ENCODE measurements at places on chromosomes 11 and 22.

- no peak for DNase-seq
Measured at GRCh38 chr11:62273284-62273683, 3.3 kb downstream of the SCGB2A2 start.

DNA sequence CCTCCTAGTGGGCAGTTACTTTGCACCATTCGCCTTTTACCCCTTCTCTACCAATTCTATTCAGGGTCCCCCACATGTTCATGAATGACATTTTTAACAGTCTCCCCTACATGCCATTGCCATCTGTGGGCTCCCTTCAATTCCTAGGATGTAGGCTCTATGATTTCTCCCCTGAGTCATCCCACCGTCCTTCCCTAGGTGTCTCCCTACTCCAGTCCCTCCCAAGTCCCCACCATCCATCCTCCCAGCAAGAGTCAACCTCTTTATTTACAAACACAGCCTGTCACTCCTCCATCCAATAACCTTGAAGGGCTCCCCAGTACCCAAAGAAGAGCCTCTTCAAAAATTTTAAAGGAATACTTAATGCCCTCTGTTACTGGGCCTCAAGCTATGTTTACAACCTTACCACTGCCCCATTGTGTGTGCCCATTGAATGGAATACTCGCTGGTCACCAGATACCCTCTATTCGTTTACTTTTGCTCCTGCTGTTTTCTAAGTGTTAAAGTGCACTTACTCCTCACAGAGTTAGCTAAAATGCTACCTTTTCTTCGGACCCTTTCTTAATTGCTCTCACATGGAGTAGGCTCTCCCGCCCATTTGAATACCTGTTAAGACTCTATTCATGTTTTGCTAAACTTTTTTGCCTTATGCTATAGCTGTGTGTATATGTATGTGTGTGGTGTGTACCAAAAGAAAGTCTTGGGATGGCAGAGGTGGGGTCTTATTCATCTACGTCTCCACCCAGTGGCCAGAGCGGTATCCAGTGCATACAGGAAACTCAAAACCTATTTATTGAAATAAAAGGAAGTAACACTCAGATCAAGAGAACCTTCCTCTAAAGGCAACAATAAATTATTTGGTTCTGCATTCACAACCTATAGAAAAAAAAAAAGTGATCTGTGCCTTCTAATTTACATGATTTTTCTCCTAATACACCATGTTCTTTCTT lies 235.8 kb upstream of the CCDC90B start:
- no peak for DNase-seq

DNA sequence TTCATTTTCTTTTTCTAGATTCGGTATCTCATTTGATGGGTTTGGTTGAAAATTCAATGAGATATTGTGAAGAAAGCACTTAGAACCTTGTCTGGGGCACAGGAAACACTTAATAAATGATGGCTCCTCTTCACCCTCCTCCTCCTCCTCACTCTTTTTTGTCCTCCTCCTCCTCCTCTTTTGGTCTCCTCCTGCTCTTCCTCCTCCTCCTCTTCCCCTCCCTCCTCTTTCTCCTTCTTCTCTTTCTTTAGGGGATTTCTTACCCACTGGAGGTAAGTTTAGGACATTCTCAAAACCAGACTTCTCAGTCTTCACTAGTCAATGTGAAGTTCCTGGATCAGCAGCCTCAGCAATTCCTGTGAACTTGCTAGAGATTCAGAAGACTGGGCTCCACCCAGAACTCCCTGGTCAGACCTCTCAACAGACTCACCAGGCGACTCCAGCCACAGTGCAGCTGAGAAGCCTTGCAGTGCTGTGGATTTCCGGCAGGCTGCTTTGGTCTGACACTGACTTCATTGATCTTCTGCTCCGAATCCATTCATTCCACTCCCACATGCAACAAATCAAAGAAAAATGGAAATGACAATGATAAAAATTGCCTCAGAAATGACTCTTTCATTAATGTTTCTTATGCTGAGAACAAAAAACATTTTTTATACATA lies 368.6 kb upstream of the B3GAT1 start:
- no peak for DNase-seq

DNA sequence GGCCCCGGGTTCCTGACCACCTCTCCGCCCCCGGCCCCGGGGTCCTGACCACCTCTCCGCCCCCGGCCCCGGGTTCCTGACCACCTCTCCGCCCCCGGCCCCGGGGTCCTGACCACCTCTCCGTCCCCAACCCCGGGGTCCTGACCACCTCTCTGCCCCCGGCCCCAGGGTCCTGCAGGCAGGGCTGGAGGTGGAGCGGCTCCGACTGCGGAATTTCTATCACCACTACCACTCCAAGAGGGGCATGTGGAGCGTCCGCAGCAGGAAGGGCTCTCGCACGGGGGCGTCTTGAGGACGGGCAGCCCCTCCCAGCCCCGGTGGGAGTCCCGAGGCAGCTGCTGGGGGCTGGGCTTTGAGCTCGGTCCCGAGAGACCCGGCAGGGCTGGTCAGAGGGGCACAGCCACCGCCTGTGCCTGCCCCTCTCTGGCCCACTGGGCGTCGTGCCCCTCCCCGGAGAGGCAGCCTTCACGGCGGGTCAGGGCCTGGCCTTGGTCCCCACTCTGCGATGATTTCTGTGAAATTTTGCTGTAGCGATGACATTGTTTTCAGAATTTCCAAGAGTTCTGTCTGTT lies 12.3 kb downstream of the B4GALNT4 start:
- DNase-seq = no peak

DNA sequence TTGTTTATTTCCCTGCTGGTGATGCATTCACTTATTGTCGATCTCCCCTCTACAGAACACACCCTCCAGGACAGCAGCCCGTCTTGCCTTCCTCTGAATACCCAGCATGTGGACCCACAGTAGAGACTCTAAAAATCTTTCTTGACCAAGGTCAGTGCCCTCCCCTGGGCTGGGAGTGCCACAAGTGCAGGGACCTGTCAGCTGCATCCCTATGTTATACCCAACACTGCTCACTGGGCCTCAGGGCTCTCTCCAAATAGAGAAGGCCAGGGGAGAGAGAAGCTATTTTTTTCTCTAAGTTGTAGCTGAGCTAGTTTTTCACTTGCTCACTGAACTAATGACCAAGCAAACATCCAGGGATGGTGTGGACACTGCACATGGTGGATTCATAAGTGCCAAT lies 9.8 kb downstream of the KCNJ1 start:
- no peak for DNase-seq

- no peak for DNase-seq
Measured at GRCh38 chr11:122033193-122033592, 82.8 kb downstream of the BLID start.

DNA sequence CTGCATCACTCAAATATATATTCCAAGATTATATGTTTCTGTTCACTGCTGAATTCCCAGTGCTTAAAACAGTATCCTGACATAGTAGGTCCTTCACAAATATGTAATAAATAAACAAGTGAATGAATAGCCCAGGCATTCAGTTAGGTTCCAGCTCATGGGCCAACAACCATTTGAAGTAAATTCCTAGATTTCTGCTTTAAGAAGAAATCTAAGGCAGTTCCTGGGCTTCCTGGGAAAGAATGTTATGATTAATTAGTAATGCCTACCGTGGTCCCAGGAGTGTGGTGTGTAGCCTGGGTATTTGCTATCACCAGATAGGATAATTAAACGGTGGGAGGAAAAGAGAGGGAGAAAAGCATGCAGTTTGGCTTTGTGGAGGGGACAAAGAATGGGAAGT lies 576.8 kb downstream of the SOX6 start:
- no peak for DNase-seq

DNA sequence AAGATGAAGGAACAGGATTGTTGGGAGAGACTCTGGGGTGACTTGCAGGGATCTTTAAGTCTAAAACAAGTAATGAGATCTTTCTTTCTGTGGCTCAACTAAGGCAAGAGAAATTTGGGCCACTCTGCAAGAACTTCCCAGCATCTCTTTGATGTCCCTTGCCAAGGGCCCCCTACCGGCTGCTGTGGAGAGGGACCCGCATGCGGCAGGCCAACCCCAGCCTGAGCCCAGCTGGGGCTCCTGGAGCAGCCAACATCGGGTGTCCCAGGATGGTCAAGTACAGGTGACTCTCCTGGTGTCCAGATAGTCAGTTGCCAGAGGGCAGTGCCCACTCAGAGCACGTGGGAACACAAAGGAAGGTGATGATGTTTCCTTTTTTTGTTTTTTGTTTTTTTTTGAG lies 363.2 kb downstream of the TBC1D22A start:
- no peak for DNase-seq

- no peak for DNase-seq
Measured at GRCh38 chr11:10261821-10262220, 32.2 kb downstream of the SBF2 start.

GRCh38 chr11:32108576-32108975 lies 17.7 kb downstream of the RCN1 start:
- DNase-seq = no peak

GRCh38 chr22:22507743-22508273 lies 734 bp downstream of the ZNF280B start:
- DNase-seq = no peak

GRCh38 chr11:3036419-3036818 lies 20.8 kb downstream of the CARS1 start:
- no peak for DNase-seq

DNA sequence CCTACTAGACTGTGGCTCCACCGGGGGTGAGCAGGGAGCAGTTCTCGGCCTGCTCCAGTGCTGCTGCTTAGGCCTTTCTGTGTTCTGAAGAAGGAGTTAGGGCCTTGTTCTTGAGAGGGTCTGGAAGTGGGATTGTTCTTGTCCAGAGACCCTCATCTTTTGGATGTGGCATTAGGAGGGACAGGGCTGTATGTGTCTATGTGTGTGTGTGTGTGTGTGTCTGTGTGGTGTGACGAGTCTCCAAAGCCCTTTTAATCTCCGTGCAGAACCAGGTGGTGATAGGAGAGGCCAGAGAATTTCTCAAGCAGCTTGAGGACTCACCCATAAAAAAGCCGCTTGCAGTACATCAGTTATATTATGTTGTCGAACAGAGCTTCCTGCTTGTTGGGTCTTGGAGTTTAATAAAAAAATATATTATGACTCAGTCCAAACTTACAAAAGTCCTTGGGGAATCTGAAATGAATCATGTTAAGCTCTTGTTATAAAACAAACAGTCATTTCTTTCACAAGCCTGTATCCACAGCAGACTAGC lies 196.5 kb downstream of the TENM4 start:
- DNase-seq = no peak

DNA sequence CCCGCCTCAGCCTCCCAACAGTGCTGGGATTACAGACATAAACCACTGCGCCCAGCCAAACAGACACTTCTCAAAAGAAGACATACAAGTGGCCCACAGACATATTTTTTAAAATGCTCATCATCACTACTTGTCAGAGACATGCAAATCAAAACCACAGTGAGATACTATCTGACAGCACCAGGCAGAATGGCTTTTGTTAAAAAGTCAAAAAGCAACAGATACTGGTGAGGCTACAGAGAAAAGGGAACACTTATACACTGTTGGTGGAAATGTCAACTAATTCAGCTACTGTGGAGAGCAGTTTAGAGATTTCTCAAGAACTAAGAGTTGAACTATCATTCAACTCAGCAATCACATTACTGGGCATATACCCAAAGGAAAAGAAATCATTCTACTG lies 67.0 kb downstream of the ARHGAP20 start:
- no peak for DNase-seq

DNA sequence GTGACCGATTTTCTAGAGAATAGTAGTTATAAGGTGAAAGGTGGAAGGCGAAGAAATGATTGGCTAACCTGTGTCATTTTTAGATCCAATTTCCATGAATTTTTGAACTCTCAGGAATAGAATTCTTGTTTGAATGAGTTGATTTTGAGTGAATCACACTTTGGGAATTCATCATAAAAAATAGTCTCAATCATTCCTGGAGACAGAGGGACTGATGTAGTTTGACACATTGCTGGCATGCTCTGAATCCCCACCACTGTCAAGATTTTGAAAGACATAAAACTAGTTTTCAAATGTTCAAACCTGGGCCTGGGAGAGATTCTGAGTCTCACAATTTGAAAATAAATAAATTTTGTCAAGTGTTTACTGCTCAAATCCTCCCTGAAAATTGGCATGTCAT lies 861.4 kb upstream of the RAG2 start:
- no peak for DNase-seq

DNA sequence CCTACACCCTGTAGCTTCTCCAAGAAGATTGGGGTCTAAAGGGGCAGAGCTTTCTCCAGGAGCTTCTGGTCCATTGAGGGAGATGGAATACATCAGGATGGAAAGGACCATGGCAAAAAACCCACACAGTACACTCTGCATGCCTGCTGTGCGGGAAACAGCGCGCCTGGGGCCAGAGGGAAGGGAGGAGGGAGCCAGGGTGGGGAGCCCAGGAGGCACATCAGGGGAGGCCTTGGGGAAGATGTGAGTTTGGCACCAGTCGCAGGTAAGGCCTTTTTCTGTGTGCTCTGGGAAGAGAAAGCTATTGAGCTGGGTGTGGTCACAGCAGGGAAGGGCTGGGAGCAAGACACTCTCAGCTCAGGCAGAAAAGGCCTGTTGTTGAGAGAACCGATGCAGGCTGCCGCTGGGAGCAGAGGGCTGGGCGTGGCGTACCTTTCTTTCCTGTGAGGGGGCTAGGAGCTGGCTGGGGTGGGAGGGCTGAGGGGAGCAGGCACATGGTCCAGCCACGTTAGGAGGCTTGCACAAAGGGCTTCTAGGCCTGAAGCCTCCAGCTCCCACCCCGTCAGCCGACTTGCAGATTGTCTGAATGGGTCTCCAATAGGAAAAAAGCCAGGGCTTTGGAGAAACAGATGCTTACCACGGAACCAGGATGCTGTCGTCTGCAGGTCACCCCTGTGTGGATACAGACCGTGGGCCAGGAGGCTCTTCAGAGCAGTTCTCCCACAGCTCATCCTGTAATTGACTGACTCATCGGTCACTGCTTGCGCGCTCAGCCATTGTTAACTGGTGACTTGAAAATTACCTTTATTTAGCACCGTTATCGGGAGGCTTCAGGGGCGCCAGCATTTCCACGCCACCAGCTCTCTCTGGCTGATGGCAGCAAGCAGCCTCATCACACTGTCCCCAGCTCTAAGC lies 237.3 kb downstream of the ST3GAL4 start:
- DNase-seq = no peak

DNA sequence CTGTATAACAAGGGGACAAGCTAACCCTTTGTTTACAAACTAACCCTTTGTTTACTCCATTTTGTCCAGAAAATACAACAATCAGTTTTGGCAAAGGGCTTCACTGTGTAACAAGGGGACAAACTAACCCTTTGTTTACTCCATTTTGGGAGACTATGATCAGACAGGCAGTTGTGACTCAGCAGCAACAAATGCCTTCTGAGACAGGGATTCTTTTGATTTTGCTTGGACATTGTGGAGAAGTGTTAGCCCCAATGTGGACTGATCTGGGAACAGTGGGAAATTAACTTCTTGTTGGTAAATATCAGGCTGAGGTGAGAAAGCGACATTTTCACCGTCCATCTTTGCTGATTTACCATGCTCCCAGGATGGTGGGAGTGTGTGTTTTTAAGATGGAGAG lies 983 bp downstream of the EHF start:
- DNase-seq = no peak

DNA sequence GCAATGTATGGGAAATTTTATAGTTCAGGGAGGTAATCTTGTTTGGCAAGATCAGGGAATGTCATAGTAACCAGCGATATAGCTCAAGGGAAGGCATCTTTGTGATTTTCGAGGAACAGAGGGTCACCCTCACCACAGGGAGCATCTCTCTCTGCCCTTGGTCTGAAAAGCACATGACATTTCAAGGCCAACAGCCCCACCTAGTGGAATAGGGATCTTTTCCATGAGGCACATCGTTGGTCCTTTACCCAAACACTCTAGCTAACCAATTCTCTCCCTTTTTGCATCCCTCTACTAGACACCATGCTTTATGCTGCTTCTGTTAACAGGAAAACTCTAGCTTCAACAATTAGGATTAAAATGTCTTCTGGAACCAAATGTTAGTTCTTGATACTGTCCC lies 179.0 kb downstream of the GRM5 start:
- no peak for DNase-seq
